ENCODE measurements at places on chromosomes 12 and 14.
A peak's percentile ranks its signal among the peaks of the same experiment; 100 is the strongest.

GRCh38 chr12:17333287-17333686 is 727.3 kb upstream of the LMO3 start:
- no peak overlapping the region for H3K4me3 ChIP-seq
- no peaks in the 10 kb centered on the region for H3K27me3 ChIP-seq
- H3K36me3 ChIP-seq: no peaks in the 10 kb centered on the region
- no peak overlapping the region for H3K27ac ChIP-seq
- no peaks in the 10 kb centered on the region for H3K4me1 ChIP-seq

- peaks cover 28% of the 10 kb centered on the region for H3K36me3 ChIP-seq
- H3K27me3 ChIP-seq: no peaks in the 10 kb centered on the region
- H3K4me1 ChIP-seq: peaks cover 48% of the 10 kb centered on the region
- peak overlapping the region; percentile 89 for H3K4me3 ChIP-seq
Measured at GRCh38 chr12:53267306-53267998, 647 bp upstream of the ESPL1 start.

DNA sequence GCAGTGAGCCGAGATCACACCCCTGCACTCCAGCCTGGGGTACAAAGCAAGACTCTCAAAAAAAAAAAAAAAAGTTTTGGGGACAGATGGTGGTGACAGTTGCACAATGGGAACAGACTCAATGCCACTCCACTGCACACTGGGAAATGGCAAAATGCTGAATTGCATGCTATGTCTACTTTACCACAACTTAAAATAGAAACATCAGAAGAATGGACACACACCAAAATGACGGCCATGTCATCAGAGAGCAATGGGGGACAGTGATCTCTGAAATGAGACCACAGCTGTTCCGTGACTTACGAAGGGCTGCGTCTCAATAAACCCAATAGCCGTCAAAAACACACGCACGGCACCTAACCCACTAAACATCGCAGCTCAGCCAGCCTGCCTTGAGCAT is 13.7 kb downstream of the DDX54 start:
- H3K27ac ChIP-seq: no peak overlapping the region
- no peak for DNase-seq
- H3K4me1 ChIP-seq: peaks cover 2% of the 10 kb centered on the region
- H3K27me3 ChIP-seq: no peaks in the 10 kb centered on the region
- no peak overlapping the region for H3K4me3 ChIP-seq
- H3K36me3 ChIP-seq: peaks cover 64% of the 10 kb centered on the region

- DNase-seq: no peak
- H3K27me3 ChIP-seq: peaks cover 19% of the 10 kb centered on the region
- H3K36me3 ChIP-seq: no peaks in the 10 kb centered on the region
- H3K4me1 ChIP-seq: no peaks in the 10 kb centered on the region
- no peak overlapping the region for H3K4me3 ChIP-seq
Measured at GRCh38 chr14:95356245-95356869, 36.6 kb upstream of the CLMN start.

GRCh38 chr12:57718641-57719528 is 19.7 kb downstream of the AGAP2 start:
- H3K4me1 ChIP-seq: no peaks in the 10 kb centered on the region
- H3K27ac ChIP-seq: no peak overlapping the region
- H3K27me3 ChIP-seq: no peaks in the 10 kb centered on the region
- H3K36me3 ChIP-seq: peaks cover 43% of the 10 kb centered on the region
- no peak overlapping the region for H3K4me3 ChIP-seq
- no peak for DNase-seq

DNA sequence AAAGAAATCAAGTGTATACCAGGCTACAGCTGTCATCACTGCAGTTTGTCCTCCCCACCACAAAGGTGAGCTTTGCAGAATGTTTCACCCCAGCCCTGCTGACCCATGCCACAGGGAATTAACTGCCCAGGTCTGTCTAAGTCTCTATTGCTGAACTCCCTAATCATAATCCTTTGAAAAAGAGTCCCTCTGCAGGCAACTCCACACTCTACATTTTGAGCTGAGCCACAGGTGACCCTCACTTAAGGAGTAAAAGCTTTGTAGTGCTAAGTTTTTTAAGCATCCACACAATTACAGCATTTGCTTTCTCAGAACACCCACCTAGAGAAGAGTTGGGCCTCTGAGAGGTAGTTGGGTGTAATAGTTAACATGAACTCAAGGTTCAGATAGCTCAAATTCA is 90.0 kb downstream of the C12orf50 start:
- no peaks in the 10 kb centered on the region for H3K27me3 ChIP-seq
- H3K27ac ChIP-seq: no peak overlapping the region
- no peaks in the 10 kb centered on the region for H3K4me1 ChIP-seq

GRCh38 chr12:29051221-29051620 is 97.9 kb upstream of the FAR2 start:
- no peaks in the 10 kb centered on the region for H3K36me3 ChIP-seq
- no peak overlapping the region for H3K27ac ChIP-seq
- no peak overlapping the region for H3K4me3 ChIP-seq
- peaks cover 4% of the 10 kb centered on the region for H3K27me3 ChIP-seq
- DNase-seq: no peak

DNA sequence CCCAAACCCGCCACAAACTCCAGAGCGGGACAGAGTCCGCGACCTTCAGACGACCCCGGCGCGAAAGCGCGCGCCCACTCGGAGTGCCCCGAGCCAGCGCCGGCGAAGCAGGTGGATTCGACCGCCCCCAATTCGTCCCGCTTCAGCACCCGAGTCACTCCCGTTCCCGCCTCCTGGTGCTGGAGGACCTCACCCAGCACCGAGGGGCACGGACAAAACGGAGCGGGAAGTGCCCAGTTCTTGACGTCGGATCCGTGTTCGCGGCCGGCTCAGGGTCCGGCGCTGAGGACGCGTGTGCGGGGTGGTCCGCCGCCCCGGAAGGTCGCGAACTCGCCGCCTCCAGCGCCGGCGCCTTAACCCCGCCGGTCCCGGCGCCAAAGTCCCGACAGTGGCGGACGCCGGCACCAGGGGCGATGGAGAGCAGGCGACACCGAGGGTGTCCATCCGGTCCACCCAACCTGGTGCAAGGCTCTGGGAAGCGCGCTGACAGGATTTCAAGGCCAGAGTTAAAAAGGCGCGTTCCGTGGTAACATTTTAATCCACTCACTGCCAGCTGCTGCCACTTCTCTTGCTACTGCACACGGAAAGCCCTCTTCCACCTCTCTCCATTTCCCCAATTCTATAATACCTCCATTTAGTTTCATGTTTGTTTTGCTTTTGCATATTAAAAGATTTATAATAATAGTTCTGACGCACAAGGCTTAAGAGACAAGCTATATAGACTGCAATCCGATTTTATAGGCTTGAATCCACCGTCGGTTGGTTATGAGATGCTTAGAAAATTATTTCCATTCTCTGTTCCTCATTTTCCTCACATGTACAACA is 240.0 kb upstream of the CPNE8 start:
- H3K27me3 ChIP-seq: peaks cover 27% of the 10 kb centered on the region
- peak; percentile 84 for DNase-seq
- peak overlapping the region; percentile 38 for H3K4me3 ChIP-seq
- no peak overlapping the region for H3K27ac ChIP-seq
- peaks cover 4% of the 10 kb centered on the region for H3K4me1 ChIP-seq
- H3K36me3 ChIP-seq: peaks cover 2% of the 10 kb centered on the region

DNA sequence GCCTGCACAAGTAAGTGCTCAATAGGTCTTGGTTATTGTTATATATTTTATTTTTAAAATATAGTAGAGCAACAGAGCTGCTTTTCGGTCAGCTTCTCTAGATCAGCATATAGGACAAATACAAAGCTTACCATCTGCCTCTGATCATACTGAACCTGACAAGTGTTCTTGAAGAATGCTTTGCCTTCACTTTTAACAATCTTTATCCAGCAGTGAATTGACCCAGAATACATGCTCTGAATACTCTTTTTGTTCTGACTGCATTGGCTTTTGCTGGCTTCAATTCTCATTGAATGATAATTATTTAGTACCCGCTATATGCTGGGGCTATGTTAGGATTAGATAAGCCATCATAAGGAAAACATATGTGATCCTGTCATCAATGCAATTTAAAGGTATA is 137.8 kb downstream of the DHRS2 start:
- H3K4me1 ChIP-seq: no peaks in the 10 kb centered on the region
- no peak overlapping the region for H3K4me3 ChIP-seq
- no peak for DNase-seq
- peaks cover 2% of the 10 kb centered on the region for H3K27me3 ChIP-seq

GRCh38 chr14:60188115-60188514 is 22.9 kb upstream of the DHRS7 start:
- no peak for DNase-seq
- no peaks in the 10 kb centered on the region for H3K36me3 ChIP-seq
- peaks cover 7% of the 10 kb centered on the region for H3K27me3 ChIP-seq
- H3K27ac ChIP-seq: no peak overlapping the region
- H3K4me1 ChIP-seq: peaks cover 10% of the 10 kb centered on the region
- H3K4me3 ChIP-seq: no peak overlapping the region

- no peaks in the 10 kb centered on the region for H3K36me3 ChIP-seq
- H3K4me3 ChIP-seq: no peak overlapping the region
- no peak overlapping the region for H3K27ac ChIP-seq
- H3K27me3 ChIP-seq: peaks cover 10% of the 10 kb centered on the region
- peaks cover 21% of the 10 kb centered on the region for H3K4me1 ChIP-seq
- DNase-seq: no peak
Measured at GRCh38 chr12:541676-542324, 82.1 kb downstream of the B4GALNT3 start.

GRCh38 chr12:56469007-56469930 is 891 bp downstream of the SPRYD4 start:
- H3K4me1 ChIP-seq: peaks cover 22% of the 10 kb centered on the region
- no peak for DNase-seq
- H3K27me3 ChIP-seq: no peaks in the 10 kb centered on the region
- H3K4me3 ChIP-seq: peak overlapping the region; percentile 92

DNA sequence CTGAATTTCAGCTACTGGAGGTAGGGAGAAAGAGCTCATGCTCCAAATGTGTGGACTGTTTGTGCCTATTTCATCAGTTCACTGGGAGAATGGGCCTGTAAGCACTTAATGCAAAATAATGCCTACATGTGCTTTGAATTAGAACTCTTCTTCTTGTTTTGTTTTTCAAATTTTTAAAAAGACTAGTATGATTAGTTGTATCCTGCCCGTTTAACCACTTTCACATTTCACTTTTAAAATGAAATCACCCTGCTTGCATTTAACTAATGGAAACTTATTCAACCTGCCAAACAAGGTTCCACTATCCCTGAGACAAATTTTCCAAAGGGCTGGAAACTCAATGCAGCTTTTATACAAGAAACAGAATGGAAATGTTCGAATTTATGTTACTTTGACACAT is 79.7 kb downstream of the SAMD4A start:
- peaks cover 6% of the 10 kb centered on the region for H3K27me3 ChIP-seq
- no peaks in the 10 kb centered on the region for H3K36me3 ChIP-seq
- DNase-seq: no peak
- H3K4me1 ChIP-seq: peaks cover 7% of the 10 kb centered on the region

- no peaks in the 10 kb centered on the region for H3K4me1 ChIP-seq
- no peaks in the 10 kb centered on the region for H3K36me3 ChIP-seq
- no peaks in the 10 kb centered on the region for H3K27me3 ChIP-seq
- no peak overlapping the region for H3K4me3 ChIP-seq
- no peak for DNase-seq
Measured at GRCh38 chr12:79661629-79662028, 29.1 kb downstream of the PAWR start.

GRCh38 chr12:21538061-21538653 is 12.1 kb downstream of the SPX start:
- peaks cover under 1% of the 10 kb centered on the region for H3K27me3 ChIP-seq
- no peak overlapping the region for H3K4me3 ChIP-seq
- DNase-seq: no peak
- peaks cover 7% of the 10 kb centered on the region for H3K4me1 ChIP-seq

GRCh38 chr14:74685056-74685455 is 27.8 kb downstream of the AREL1 start:
- no peak overlapping the region for H3K27ac ChIP-seq
- no peak overlapping the region for H3K4me3 ChIP-seq
- H3K4me1 ChIP-seq: peaks cover 8% of the 10 kb centered on the region
- no peaks in the 10 kb centered on the region for H3K27me3 ChIP-seq
- peaks cover 48% of the 10 kb centered on the region for H3K36me3 ChIP-seq

DNA sequence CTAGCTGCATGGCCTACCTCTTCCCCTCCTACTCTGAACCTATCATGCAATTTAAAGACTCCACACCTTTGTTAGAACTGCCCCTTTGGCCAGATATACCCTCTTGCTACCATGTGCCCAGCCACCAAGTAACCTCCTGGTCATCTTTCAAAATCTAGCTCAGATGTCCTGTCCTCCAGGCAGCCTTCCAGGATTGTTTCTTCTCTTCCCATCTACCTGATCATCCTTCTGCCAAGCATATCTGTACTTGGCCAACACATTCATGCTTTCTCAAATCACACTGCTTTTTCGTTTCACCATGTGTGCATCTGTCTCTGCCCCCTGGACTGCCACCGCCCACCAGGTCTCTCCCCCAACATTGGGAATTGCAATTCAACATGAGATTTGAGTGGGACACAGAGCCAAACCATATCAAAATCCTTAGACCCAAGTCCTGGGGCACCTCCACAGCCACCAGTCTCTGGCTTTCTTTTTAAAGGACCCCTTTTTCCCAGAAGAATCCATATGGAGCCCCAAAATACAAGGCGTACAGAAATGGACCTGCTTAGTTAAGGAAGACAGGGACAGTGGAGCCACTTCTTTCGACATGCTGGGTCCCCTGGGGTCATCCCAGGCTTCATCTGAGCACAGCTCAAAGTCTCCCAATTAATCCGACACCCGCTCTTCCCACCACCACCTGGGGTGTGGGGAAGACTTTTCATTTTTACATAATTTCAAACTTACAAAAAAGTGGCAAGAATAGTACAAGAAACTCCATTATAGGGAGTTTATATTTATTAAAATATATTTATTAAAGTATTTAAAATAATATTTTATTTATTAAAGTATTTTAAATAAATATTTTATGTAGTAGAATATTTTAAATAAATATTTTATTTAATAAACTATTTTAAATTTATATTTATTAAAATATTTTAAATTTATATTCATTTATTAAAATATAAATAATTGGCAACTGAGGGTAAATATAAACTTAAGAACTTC is 7.9 kb upstream of the CMKLR1 start:
- no peak overlapping the region for H3K4me3 ChIP-seq
- peaks cover 2% of the 10 kb centered on the region for H3K27me3 ChIP-seq
- H3K27ac ChIP-seq: no peak overlapping the region
- no peak for DNase-seq
- H3K4me1 ChIP-seq: no peaks in the 10 kb centered on the region

DNA sequence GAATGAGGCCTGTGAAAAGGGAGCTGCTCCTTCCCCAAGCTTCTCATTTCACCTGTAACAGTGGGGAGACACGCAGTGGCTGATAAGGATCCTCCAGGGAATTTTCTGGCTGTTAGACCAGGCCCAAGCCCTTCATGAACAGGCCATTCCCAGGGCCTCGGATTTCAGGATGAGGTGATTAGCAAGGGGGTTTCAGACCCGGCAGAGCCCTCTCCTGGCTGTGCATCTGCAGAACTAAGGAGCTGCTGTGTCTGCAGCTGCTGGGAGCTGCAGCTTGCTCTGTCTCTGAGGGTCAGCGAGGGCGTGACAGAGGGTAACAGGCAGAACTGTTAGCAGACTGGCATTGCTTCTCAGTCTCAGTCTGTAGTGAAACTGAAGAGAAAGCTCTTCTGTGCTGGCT is 110.4 kb downstream of the KCNA5 start:
- no peak for DNase-seq
- H3K27ac ChIP-seq: no peak overlapping the region
- no peaks in the 10 kb centered on the region for H3K4me1 ChIP-seq
- H3K27me3 ChIP-seq: no peaks in the 10 kb centered on the region

Data from activated CD4-positive, alpha-beta T cell treated with anti-CD3 and anti-CD28 coated beads, Interleukin-2, amount 10 ng/mL, durations not matched to agents 24 days and 14 days (primary cell).